Stimulated activated naive CD4-positive, alpha-beta T cell treated with Interleukin-2 at 50 U/mL for 16 hours (primary cell): ENCODE measurements at places on chromosomes 11 and 22.

- DNase-seq: no peak
Measured at GRCh38 chr22:38725900-38726655, 20.3 kb downstream of the GTPBP1 start.

DNA sequence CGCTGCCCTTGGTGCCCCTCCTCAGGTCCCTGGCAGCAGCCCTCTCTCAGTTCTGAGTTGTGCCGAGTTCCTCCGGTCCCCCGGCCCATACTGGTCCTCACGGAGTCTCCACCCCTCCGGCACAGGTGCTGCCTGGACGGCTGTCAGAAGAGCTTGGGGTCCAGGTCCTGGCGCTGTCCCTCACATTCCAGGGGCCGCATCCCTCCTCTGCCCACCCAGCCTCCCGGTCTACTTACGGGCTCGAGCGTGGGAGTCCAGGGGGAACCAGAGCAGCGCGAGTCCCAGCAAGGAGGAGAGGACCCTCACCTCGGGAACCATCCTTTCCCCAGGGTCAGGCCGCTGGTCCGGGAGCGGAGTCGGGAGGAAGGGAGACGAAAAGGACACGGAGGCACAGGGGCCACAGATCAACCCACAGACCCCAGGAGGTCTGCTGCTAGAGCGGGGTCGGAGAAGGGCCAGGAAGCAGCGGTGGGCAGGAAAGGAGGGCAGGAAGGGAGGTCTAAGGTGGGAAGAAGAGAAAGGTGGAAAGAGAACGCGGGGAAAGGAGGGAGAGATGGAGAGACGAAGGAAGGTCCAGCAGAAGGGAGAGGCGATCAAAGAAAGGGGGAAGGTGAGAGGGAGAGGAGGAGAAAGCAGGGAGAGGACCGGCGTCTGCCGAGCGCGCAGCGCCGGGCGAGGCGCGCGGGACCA is 510 bp downstream of the CHRDL2 start:
- no peak for DNase-seq

DNA sequence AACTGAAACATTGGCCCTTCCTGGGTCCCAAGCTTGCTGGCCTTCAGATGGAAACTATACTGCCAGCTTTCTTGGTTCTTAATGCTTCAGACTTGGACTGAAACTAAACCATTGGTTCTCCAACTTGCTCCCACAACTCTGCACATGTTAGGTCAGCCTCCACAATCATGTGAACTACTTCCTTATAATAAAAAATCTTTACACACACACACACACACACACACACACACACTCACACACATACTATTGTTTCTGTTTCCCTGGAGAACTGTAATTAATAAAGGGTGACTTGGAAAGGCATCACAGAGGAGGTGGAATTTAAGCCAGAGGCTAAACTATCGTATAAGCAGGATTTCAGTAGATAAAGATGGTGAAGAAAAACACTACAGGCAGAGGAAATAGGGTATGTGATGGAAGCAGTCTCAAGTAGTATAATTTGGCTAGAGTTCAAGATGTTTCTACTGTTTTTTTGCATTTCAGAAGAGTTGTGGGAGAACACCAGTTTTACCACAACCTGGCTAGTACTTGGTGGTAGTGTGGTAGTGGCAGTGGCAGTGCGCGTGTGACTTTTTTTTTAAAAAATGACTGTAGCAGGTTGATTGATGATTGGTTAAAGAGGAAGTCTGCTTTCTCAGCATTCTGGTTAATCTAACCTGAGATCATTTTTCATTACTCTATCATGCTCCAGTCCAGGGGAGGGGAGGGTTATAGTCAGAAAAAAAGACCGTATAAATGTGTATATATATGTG is 70.1 kb downstream of the PDE3B start:
- no peak for DNase-seq

- no peak for DNase-seq
Measured at GRCh38 chr11:105074166-105074530, 29.0 kb upstream of the CARD16 start.

DNA sequence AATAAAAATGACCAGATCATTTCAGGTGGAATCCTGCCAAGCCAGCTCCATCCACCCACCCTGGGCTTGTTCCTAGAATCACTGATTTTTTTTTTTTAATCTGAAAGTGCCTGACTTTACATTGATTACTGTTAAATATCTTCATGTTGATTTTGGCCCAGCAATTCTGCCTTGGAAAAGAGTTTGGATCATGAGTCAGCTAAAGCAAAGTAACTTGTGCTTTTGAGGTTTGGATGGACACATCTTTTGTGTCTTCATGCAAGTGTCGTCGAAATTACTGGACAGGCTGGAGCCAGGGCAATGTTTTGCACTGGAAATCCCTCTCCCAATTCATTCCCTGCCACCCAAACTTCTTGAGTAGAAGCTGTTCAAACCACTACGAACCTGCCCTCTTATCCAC is 164.0 kb upstream of the SYT13 start:
- DNase-seq: no peak

DNA sequence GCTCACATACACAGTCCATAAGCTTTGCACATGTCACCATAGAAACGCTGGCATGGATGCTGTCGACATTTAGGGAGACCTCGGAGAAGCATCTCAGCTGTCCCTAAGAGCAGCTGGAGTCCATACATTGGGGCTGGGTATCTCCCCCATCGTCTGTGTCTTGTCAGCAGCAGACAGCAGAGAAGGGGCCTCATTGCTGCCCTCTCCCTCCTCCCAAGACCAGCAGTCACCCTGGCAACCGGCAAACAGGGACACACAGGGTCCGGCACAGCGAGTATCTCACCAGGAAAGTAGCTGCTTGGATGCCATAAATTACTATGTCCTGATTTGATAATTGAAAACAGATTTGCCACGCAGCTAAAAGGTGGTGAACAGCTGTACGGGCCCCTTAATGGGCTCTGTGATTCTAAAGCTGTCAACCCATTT is 84.4 kb downstream of the CD44 start:
- no peak for DNase-seq

- no peak for DNase-seq
Measured at GRCh38 chr11:45646275-45646927, 19.0 kb downstream of the CHST1 start.

DNA sequence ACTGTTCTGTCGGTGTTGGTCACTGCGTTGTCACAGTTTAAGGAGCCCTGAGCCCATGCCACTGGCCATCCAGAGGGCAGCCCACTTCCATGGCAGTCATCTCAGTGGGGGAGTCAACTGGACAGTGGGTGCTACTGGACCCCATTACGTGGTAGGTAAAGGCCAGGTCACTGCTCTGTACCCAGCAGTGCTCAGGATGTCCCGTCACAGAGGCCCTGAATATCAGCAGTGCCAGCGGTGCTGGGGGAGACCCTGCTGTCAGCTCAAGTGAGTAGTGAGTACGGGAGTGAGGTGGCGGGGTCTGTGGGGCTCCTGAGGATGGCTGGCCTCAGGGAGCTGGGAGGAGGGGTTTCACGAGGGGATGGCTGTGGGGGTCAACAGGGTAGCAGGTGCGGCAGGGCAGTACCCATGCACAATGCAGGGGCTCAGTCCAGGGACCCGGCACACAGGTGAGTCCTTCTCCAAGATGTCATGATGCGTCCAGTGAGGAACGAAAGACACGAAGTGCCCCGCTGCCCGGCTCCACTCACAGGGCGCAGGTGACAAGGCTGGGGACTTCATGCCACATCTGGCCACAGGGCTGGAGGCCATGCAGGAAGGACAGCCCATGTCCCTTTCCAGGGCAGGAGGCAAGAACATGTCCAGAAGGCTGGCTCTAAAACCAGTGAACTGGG is 27.9 kb downstream of the CELSR1 start:
- no peak for DNase-seq

GRCh38 chr11:62179995-62180394 is 10.0 kb upstream of the SCGB1D1 start:
- no peak for DNase-seq

GRCh38 chr11:28231475-28231874 is 123.3 kb downstream of the METTL15 start:
- no peak for DNase-seq

- no peak for DNase-seq
Measured at GRCh38 chr11:126375726-126376125, 20.2 kb downstream of the ST3GAL4 start.

- no peak for DNase-seq
Measured at GRCh38 chr11:108768370-108768769, 103.5 kb downstream of the DDX10 start.

GRCh38 chr11:22065472-22065871 is 127.4 kb upstream of the ANO5 start:
- no peak for DNase-seq

DNA sequence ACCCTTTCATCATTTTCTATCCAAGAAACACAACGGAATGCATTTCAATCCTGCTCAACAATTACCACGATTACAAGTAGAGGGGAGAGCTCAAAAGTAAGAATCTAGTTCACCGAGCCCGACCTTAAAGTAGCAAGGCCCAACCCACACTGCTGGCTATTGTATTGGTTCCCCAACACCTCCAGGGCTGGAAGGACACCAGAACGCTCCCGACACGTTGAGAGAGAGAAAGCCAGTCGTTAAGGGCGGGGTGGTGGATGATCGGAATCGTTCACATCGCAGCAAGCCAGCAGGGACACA is 690 bp downstream of the CKAP5 start:
- DNase-seq: no peak

GRCh38 chr11:114794048-114794684 is 115.8 kb downstream of the NXPE2 start:
- no peak for DNase-seq

DNA sequence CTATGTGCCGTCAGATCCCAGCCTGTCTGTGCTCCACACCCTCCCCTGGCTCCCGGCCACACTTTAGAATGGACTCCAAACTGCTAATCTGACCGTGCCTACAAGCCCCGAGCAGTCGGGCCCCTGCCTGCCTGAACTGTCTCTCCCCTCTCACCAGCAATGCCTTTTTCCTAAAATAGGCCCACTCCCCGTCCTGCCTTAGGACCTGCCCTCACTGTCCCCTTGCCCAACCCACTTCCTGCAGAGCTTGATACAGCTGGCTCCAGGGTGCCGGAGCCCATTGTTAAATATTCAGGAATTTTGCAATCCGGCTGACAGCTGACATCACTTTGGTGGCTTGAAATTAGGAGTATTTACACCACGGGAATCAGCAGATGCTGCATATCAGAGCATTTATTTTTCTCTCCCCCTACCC is 21.4 kb downstream of the MN1 start:
- DNase-seq: no peak

- DNase-seq: no peak
Measured at GRCh38 chr22:47000888-47001287, 238.4 kb downstream of the TBC1D22A start.

DNA sequence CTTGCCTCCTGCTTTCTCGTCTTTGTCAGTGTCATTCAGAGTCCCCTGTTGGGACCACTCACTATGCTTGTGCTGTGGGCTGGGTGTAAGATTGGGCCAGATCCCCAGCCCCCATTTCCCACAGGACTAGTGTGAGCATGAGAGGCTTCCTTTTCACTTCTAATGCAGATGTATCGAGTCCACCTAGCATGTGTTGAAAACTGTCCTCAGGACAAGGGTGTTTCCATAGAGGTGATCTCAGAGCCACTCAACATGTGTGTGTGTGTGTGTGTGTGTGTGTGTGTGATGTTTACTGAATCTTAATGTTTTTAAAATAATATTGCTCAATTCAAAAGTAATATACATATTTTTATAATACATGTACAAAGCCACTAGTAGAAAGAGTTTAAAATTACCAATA is 11.4 kb upstream of the CD44 start:
- DNase-seq: no peak

GRCh38 chr22:46058591-46059519 is 81.9 kb upstream of the WNT7B start:
- no peak for DNase-seq

DNA sequence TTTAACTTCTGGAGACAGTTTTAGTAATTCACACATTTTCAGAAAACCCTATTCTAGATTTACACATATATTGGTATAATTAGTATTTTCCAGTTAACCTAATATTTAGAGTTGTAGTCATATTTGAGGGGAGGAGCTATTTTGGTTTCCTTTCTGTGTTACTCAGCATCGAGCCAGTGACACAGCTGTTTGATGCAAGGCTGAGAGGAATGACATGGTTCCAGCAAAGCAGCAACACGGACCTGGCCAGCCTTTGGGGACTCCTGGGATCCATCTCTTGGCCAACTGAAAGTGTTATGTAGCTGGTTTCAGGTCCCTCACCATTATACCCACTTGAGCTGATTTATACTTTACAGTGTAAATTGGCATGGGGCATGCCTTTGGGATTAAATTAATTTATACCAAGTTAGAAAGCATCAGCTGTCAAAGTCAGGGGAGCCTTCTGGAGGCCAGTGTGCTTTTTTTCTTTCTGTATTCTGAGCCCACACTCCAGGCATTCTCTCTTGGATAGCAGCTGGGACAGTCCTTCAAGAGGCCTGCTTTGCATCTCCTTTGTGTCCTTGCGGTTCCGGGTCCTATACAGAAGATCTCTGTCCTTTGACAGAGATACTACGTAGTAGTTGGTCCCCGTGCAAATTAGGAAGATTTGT is 91.3 kb upstream of the SLC25A18 start:
- no peak for DNase-seq

DNA sequence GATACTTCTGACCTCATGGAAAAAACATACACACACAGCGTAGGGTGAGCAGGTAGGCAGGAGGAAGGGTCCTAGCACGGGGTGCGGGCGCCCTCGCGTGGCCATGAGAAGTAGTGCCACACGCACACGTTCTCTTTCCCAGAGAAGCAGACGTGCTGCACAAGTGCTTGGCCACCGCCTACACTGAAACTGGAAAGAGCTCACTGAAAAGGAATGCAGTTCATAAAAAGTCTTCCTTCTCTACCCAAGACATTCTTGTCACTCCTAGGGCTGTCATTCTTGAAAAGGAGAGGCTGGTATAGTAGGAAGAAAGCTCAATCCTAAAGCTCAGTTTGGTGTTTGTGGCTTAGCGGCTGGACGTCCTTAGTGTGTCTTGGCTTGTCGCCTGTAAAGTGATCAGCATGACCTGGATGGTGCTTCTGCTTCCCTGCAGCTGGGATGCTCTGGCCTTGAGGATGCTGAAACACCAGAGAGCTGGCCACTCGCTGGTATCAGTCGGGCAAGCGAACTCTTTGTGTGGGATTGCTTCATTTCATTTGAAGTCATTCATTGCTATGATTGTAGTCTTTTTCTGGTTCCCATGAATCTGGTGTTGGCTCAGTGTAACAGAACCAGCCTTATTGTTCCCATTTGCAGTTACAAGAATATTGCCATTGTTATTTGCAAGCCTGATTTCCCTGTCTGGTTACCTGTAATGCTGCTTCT is 303.8 kb downstream of the NTM start:
- no peak for DNase-seq

DNA sequence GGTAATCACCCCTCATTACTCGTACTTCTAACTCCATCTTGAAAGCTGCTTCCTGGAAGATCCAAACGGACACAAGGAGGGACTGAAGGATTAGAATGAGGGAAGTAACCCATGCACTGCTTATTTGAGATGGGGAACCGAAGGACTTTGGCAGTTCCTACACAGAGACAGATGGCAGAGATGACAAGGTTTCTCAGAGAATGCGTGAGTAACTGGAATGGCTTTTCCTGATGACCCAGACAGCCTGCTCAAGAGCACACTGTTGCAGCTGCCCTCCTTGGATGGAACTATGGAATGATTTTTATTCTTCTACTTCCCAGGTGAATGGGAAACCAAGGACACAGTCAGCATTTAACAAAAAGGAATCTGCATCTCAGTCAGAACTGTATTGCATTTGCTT is 7.3 kb downstream of the KCNJ11 start:
- no peak for DNase-seq
